ENCODE measurements at places on chromosomes 16 and 17.

- no peak for DNase-seq
Measured at GRCh38 chr16:30720086-30720485, 21.1 kb downstream of the SRCAP start.

DNA sequence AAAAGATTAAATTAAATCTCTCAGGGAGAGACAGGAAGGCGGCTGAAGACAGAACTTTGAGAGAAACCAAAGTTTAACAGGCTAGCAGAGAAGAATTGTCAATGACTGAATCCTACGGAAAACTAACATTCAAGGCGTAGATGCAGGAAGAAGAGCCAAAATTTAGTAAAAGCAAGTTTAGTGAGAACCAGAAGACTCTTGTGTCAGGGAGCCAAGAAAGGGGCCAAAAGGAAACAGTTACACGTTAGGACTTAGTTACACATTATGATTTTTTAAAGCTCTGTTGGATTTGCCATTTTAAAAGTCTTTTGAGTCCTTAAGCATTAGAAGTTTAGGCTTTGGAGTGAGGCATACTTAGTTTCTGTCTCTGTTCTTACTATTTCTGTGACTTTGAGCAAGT, 164.6 kb downstream of the CHD9 start:
- no peak for DNase-seq

GRCh38 chr17:16887523-16888095, 84.3 kb downstream of the TNFRSF13B start:
- DNase-seq = no peak

DNA sequence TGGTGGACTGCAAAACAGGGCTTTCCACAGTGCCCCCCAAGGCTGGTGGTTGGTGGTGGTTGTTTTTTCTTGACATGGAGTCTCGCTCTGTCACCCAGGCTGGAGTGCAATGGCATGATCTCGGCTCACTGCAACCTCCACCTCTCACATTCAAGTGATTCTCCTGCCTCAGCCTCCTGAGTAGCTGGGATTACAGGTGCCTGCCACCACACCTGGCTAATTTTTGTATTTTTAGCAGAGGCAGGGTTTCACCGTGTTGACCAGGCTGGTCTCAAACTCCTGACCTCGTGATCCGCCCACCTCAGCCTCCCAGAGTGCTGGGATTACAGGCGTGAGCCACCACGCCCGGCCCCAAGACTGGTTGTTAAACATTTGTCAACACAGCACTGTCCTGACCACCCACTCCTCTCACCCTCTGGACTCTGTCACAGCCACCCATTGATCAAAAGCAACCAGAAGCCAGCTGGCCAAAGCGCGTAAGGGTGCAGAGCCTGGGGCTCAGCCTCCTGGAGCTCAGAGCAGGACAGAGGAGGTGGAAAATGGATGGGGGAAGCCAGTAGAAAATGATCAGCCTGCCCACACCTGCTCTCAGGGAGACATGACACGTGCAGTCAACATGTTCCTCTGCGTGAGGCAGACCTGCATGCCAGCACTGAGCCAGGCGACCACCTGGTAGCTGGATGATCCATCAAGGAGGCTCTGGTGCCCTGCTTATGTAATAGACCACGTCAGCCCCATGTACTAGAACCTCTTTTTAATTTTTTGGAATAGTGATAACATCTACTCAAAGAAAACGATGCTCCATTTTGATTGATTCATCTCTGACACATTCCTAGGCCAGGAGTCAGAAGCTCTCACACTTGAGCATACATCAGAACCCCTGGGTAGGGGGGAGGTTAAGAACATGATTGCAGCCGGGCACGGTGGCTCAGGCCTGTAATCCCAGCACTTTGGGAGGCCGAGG, 14.8 kb upstream of the OSGIN1 start:
- no peak for DNase-seq

DNA sequence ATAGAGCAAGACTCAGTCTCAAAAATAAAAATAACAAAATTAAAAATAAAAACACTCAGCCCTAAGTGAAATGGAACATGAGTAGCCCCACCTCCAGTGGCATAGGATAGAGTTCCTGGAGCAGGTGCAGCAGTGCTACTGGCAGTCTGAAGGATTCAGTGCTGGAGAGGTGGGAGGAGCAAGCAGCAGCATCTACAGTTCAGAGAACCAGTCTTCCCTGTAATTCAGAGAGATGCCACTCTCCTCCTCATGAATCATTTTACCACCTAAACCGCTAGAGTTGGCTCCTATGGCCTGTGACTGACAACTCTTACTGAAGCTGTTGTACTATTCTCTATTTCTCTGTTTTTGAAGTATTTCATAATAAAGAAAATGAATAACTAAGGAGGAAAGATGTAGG, 56.0 kb upstream of the SMURF2 start:
- no peak for DNase-seq

DNA sequence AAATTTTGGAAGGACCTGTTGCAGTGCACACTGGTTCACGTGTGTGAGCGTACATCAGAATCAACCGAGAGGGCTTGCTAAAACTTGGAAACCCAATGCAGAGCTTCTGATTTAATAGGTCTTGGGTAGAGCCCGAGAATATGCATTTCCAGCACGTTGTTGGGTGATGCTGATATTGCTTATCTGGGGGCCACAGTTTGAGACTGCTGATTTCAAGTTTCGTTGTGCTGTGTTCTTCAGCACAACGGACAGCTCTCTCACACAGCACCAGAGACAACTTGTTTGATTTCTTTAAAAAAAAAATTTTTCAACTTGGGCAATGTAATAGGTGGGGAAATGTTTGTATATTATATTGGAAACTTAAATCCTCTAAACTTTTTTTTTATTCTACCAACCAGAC, 9.4 kb downstream of the OR4D2 start:
- no peak for DNase-seq

GRCh38 chr17:48499248-48499647, 31.6 kb downstream of the HOXB1 start:
- no peak for DNase-seq

GRCh38 chr17:57372156-57372555, 115.8 kb downstream of the MSI2 start:
- DNase-seq = no peak

DNA sequence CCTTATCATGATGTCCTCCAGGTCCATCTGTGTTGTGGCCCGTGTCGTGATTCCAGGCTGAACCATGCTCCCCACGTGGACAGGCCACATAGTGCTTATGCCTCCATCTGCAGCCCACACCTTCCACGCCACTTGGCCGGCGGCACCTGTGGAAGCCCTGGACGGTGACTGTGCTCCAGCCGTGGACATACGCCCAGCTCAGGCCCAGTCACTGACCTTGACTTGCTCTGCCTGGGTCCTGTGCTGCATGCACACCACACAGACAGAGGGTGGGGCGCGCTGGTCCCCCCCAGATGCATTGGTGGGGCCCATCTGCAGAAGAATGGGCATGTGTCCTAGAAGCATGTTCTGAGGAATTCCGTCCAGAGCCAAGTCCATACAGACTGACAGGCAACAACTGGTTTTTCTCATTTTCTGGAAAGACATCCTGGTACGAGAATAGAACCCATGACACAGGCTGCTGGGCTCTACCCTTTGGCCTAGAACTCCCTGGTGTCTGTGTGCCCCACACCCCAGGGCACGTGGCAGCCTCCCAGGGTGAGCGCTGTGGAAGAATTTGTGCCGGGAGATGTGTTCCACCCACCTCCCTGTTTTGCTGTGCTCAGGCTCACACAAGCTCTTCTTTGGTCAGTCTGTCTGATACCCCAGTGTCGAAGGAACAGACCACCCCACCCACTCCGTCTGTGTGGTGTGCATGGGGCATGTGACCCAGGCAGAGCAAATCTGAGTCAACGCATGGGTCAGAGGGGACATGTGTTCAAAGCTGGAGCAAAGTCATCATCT, 39.5 kb downstream of the GPT2 start:
- no peak for DNase-seq

DNA sequence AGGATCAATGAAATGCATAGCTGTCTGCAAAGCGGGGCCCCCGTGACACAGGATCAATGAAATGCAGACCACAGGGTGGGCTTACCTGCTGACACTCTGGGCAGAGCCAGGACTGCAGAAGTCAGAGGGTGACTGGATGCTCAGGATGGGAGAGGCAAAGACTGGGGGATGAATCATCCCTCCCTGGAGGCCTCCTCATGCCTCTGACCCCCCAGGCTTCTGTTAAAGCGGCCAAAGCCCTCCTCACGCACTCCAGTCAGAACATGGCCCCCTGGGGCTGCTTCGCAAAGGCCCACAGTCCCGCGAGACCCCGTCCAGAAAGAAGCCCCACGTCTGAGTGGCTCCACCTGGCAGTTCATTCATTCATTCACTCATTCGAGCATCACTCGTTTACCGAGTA, 38.4 kb upstream of the FOXF1 start:
- no peak for DNase-seq

DNA sequence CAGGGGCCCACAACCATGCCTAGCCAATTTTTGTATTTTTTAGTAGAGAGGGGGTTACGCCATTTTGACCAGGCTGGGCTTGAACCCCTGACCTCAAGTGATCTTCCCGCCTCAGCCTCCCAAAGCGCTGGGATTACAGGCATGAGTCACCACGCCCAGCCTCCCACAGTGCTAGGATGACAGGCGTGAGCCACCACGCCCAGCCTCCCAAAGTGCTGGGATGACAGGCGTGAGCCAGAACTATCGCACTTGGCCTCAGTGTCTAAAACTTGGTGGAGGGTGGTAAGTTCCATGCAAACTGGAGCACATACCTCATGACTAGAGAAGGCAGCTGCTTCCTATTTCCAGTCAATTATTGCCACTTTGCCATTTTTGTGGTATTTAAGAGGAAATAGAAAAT, 7.1 kb downstream of the HSD17B2 start:
- DNase-seq = no peak

DNA sequence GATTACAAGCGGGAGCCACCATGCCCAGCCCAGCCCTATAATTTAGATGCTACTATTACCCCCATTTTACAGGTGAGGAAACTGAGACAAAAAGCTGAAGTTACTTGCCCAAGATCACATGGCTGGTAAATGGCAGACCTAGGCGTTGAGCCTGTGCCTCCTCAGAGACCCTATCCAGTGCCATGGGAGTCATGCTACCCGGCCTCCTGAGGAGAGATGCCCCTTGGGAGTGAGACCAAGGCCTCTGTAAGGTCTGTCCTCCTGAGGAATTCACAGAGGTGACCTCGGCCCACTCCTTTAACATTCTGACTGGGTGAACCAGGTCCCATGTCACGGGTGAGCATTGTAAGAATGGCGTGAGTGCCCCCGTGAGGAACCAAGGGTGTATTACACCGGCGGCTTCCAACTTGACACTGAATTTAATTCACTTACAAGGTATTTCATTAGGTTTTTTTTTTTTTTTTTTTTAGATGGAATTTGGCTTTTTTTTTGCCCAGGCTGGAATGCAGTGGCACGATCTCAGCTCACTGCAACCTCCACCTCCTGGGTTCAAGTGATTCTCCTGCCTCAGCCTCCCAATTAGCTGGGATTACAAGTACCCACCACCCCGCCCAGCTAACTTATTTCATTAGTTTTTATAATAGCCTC, 95.7 kb downstream of the ABCC6 start:
- peak; percentile 59 for DNase-seq

- DNase-seq = no peak
Measured at GRCh38 chr17:50312308-50312707, 33.6 kb upstream of the XYLT2 start.

DNA sequence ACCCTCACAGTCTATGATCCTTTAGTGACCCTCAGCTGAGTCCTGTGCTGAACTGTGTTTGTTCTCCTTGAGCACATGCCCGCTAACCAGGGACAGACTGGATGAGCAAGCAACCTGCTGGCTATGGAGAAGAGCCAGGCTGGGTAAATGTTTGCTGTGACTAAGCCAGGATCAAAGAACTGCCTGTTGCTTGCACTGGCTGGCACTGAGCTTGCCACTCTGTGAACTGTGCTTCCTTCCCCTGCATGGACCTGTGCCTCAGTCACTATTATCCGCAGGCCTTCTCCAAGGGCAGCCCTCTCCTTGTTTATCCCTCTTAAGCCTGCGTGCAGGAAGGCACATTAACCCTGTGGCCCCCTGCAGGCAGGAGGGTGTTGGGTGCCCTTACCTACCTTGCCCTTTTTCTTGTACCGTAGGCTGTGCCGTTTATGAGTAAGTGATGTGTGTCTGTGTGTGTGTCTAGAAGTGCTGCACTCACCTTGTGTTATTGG, 7.4 kb downstream of the PNPO start:
- DNase-seq = no peak

- DNase-seq = no peak
Measured at GRCh38 chr16:4767872-4768548, 1.0 kb upstream of the ZNF500 start.

- DNase-seq = no peak
Measured at GRCh38 chr17:30236766-30237165, 1.3 kb upstream of the SLC6A4 start.

- DNase-seq = no peak
Measured at GRCh38 chr17:69717214-69717613, 302.7 kb downstream of the MAP2K6 start.

- DNase-seq = no peak
Measured at GRCh38 chr17:82424001-82424862, 5.8 kb upstream of the OGFOD3 start.
